ENCODE measurements at places on chromosomes 16 and 17.
A peak's percentile ranks its signal among the peaks of the same experiment; 100 is the strongest.

DNA sequence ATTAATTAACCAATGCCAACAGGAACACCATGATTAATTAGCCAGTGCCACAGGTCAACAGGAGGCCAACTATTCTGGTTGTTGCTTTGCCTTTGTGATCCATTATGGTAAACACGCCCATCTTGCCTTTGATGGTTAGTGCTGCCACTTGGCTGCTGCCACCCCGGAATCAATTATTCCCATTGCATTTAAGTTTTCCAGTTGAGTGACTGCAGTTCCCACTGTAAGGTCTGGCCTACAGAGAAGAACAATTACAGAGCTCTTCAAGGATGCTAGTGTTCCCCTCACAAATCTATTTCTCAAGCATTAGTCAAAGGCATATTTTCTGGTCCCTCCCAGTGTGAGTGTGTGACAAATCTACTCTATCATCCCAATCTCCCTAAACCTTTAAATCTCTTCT, 7.1 kb upstream of the CLEC19A start:
- no peak for DNase-seq

DNA sequence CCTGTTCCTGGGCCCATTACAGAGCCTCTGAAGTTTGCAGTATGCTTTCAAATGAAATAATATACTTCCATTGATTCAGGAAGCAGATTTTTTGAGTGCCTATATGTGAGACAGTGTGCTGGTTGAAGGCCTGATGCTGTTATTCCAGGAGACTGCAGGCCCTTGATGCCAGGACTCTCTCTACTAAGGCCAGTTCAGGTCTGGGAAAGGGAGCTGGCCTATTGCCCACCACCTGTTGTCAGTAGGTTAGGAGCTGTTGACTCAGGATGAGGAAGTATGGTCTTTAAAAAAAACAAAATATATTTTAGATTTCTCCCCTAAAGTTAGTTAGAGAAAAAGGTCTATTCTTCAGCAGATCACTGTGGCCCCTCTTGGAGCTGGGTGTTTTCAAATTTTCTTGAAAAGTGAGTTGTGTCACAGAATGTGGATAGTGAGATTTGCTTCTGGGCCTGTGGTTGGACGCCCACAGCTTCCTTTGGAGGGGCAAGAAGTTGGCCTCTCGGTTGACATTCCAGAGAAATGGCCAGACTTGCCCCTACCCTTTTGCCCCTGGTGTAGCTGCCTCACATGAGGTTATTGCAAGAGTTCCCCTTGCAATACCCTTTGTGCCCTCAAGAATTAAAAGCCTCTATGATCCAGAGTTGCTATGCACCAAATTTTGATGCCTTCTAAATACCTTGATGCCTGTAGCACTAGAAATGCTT, 7.9 kb downstream of the ESRP2 start:
- DNase-seq: no peak

DNA sequence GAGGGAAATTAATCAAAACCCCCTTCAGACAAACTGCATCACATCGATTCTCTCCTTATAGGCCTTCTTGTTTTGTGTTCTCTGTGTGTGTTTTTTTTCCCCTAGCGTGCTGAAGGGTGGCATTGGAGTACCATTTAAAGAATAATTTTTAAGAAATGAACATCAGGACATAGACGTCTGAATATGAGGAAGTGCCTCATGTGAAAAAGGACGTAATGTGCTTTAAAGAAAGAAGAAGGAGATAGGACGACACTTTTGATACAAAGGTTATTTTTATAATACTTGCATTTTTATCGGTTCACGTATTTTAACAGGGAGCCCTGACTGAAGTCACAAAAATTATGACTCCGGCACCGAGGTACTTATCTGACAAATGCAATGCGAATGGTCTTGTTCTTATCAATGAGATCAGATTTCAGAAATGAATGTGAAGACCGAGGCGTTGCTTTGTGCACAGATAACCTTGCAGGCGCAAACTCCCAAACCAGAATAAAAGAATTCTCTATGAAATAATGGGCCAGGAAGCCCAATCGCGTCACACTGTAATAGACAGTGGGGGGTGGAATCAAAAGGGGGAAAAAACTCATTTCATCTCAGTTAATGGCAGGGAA, 606.3 kb downstream of the MAF start:
- no peak for DNase-seq

- no peak for DNase-seq
Measured at GRCh38 chr16:58638148-58639036, 8.8 kb upstream of the CNOT1 start.

DNA sequence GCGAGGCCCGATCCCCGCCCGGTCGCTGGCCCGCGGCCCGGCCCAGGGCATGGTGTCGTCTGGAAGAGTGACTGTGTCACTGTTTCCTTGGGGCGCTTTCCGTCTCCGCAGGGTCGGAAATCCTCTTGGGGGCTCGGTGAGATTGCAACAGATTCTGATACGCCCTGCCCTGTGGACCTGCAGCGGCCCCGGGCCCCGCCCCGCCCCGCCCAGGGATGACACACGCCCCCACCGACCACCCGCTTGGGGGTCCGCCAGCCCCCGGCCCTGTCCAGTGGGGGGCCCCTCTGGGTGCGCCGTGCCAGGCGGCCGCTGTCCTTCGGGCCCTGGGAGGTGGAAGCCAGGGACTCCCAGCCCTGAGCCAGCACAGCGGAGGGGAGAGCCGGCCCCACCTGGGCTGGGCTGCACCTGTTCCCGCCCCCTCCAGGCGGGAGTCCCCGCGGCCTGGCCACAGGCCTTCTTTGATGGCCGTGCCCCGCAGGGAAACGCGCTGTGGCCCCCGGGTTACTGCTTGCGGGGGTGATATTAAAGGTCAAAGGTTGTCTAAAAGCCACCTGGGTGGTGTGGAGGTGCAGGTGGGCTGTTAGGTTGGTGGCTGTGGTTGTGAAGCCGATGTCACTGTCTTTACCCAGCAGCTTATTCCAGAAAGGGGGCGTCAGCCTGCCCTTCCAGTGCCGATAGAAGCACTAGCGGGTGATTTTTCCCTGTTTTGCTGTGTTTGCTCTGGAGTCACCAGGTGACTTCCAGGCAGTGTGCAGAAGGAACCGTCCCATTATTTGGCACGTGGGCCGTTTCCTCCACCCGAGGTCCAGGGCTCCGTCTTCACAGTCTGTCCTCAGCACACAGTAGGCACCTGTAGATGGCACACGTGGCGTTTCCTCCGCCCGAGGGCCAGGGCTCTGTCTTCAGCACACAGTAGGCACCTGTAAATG, 752 bp downstream of the TBC1D24 start:
- no peak for DNase-seq

DNA sequence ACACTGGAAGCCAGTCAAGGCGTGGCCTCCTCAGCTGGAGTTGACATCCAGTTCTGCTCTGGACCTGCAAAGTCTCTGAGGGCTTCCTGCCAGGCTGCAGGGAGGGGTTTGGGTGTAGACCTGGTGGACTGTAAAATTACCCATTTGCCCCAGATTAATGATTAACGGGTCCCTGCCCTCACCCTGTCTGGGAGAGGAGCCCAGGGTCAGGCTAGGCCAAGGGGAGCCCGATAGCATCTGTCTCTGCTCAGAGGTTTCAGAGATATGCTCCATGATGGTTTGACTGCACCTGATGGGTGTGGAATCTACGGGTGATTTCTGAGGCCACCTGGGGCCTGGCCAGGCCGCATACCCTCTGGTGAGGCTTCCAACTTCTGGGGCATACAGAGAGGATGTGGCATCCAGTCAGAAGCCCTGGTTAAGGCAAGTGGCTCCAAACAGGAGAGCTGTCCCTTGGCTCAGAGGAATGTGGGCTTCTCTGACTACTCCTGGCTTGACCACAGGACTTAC, 11.2 kb downstream of the PPY start:
- no peak for DNase-seq

DNA sequence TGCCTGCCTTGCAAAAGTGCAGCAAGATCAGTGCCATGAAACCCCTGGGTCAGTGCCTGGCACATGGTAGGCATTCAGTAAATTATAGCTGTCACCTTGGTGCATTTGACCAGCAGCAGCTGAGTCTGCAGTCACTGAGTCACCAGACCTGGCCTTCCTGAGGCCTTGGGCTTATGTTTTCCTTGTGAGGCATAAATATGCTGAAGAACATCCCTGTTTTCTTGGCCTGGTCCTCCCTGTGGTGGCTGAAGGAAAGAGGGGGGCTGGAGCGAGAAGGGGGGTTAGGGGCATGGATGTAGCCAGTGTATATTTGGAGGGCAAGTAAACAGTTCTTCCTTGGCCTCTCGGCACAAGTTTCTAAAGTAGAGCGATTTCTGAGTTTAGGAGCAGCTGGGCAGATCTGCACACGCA, 26.5 kb downstream of the EPN2 start:
- no peak for DNase-seq

GRCh38 chr16:84243732-84244131, 3.9 kb upstream of the KCNG4 start:
- no peak for DNase-seq

DNA sequence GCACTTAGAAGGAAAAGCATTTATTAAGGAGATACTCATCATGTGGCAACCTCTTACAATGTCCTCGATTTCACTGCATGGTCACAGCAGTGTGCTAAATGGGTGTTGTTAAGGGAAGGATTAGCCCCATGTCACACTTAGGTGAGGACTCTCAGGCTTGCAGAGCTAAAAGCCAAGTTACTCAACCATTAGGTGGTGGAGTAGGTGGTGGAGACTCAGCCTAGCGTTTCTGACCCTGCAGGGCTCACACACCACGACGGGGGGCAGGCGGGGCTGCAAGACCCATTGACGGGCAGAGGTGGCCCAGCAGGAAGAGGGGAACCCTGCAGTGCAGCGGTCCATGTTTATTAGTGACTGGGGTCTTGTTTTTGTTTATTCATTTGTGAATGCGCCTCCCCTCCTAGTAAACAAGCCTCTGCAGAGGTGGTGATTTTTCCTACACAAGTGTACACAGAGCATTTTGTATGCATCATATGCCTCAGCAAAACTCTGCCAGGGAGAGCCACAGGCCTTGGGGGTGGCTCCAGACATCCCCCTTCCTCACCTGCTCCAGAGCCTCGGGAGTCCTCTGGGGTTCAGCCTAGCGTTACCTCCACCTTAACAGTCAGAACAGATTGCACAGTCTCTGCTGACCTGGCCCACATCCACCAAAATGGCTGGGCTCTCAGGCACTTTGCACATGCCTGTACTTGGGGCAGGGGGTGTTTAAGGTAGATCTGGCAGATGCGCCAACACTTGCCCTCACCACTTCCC, 216.7 kb downstream of the C16orf95 start:
- no peak for DNase-seq

- DNase-seq: no peak
Measured at GRCh38 chr16:70388006-70388680, 41.4 kb downstream of the DDX19A start.

GRCh38 chr16:66964049-66964448, 3.0 kb downstream of the CES3 start:
- DNase-seq: no peak

- no peak for DNase-seq
Measured at GRCh38 chr17:40087903-40088718, 12.3 kb downstream of the NR1D1 start.

DNA sequence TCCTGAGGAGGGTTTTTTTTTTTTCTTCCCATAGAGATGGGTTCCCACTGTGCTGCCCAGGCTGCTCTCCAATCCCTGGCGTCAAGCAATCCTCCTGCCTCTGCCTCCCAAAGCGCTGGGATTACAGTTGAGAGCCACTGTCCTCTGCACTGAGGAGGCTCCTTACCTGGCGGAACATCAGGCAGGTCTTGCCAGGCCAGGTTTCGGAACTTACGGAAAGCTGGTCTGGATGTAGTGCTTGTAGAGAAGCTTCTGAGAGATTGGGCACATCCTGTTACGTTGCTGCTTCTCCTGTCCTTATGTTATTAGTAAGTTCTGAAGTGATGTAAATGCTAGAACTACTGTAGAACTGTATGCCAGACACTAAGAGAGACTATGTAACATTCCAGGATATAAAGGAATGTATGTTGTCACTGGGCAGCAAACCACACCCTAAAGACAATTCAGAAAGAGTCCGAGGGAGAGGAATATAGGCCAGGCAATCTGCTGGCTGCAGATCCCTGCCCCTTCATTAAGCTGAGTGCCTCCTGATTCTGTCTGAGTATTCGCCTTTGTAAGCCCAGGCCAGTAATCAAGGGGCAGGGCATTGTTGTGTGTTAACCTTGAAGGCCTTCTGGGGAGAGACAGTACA, 21.1 kb downstream of the ETV4 start:
- no peak for DNase-seq

DNA sequence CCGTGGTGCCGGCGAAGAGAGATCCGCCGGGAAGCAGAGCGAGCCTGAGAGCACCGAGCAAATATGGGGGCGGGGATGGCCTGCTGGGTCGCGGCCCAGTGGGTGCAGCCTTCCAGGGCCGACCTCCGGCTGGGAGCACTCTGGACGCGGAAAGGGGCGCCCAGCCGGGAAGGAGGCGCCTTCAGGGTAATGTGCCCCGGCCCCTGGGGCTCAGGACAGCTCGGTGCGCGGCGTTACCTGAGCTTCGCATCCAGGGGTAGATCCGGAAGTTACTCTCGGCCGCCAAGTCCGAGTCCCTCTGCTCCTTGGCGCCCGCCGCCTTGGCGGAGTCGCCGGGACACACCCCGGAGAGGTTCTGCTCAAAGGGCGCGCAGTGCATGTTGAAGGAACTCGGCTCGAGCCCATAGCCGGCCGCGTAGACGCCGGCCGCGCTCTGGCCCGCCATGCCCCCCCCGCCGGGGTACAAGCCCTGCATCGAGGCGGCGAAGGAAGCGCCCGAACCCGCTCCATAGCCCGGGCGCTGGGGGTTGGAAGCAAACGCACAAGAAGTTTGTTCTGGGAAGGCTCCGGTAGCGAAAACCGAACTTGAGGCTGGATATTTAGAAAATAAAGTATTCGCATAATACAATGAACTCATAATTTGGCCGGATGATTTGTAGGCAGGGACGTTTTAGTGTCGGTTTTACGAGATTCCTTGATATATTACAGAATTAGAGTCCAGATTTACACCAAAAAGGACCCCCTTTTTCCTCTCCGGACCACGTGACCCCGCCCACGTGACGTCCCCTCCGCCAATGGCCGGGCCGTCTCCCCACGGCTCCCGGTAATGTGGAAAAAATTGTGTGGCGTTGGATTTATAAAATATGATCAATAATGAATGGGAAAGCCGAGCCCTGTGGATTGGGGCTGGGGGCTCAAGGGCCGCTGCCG, at the start of gene HOXB7:
HOXB7 (minus strand) TSS at position 736 of the 930 bp plus-strand sequence; CDS start at position 637, 99 bp downstream.
- DNase-seq: peak; percentile 67

DNA sequence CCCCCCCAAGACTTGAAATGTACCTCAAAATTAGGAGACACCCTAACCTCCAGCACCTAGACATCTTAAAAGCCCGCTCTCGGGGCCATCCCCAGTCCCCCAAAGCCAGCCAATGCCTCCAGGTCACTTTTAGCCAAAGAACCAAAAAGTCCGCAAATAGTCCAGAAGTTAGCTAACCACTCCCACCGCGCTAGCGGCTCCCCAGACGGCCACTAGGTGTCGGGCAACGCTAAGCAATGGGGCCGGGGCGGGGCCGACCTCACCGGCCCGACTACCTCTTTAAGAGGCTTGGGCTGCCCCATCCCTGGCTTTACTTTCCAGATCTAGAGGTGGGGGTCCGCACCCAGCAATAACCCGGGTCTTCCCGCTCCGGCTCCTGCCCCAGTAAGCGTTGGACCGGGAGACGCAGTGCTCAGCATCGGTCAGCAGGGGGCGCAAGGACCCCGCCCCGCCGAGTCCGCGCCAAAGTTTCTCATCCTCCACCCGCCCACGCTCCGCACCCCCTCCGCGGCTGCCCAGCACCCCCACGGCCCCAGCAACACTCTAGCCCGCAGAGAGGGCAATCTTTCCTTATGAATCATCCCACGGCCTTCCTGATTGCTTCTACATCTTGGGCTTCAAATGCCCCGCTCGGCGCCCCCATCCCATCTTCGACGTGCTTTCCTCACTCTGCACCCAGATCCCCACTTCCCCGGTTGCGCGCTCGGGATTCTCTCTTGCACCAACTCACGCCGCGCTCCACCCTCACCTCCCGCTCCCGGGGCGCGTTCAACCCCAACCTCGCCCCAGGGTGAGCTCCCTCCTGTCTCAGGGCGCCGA, 765 bp downstream of the COL1A1 start:
- DNase-seq: peak; percentile 77
